Motor neuron (in vitro differentiated cells): ENCODE measurements at places on chromosomes 4 and X. TPM values are rescaled to one million over a fixed set of nuclear protein-coding genes. Genes with fewer than 3 reads are reported as not detected.

HHIP gene
- total RNA-seq = 0.25 and 0.75 TPM in 2 replicates

CCNG2 gene
- 39.6 and 40.0 TPM in 2 replicates for total RNA-seq

SPANXA2 gene
- total RNA-seq = not detected in 2 replicates

HSFX2 gene
- 0.73 and 1.5 TPM in 2 replicates for total RNA-seq

NRK gene
- total RNA-seq = 0.12 TPM in 1 of 2 replicates, not detected in the other

CXXC4 gene
- 37.1 and 47.1 TPM in 2 replicates for total RNA-seq

RCHY1 gene
- total RNA-seq = 20.6 and 25.1 TPM in 2 replicates

RAI2 gene
- total RNA-seq = 4.4 and 5.1 TPM in 2 replicates

HMGN5 gene
- 2.6 and 3.5 TPM in 2 replicates for total RNA-seq

TAF7L gene
- total RNA-seq = 0.15 and 0.24 TPM in 2 replicates

NEIL3 gene
- 5.9 and 6.4 TPM in 2 replicates for total RNA-seq

ABCB7 gene
- total RNA-seq = 17.8 and 21.9 TPM in 2 replicates

TECRL gene
- total RNA-seq = 0.14 and 0.19 TPM in 2 replicates

CT45A3 gene
- not detected in 2 replicates for total RNA-seq

PFKFB1 gene
- 0.52 and 0.58 TPM in 2 replicates for total RNA-seq

UGT2A3 gene
- not detected in 2 replicates for total RNA-seq

FAM9B gene
- 0.29 TPM in 1 of 2 replicates, not detected in the other for total RNA-seq

DCHS2 gene
- 14.4 and 14.9 TPM in 2 replicates for total RNA-seq

SATL1 gene
- total RNA-seq = 0.13 and 0.14 TPM in 2 replicates

MFAP3L gene
- 3.8 and 4.1 TPM in 2 replicates for total RNA-seq

PDK3 gene
- total RNA-seq = 12.1 and 13.2 TPM in 2 replicates

RBMX2 gene
- total RNA-seq = 31.1 and 34.2 TPM in 2 replicates

KLHL4 gene
- 4.3 and 4.4 TPM in 2 replicates for total RNA-seq

SSX2B gene
- total RNA-seq = 0.41 TPM in 1 of 2 replicates, not detected in the other

FHDC1 gene
- total RNA-seq = 4.7 and 6.3 TPM in 2 replicates

AMOT gene
- total RNA-seq = 24.7 and 38.2 TPM in 2 replicates

SPIN3 gene
- 9.6 and 12.2 TPM in 2 replicates for total RNA-seq

KLB gene
- 0.58 and 0.77 TPM in 2 replicates for total RNA-seq

SPANXC gene
- not detected in 2 replicates for total RNA-seq

PABPC1L2B gene
- total RNA-seq = 0.22 and 1.1 TPM in 2 replicates
